ENCODE measurements at places on chromosomes 7 and 10. TPM values are rescaled to one million over a fixed set of nuclear protein-coding genes. Genes with fewer than 3 reads are reported as not detected.

PILRA gene
- 3.1 TPM for total RNA-seq

PDK4 gene
- total RNA-seq: 0.20 TPM

SH2D4B gene
- 0.18 TPM for total RNA-seq

HOXA11 gene
- total RNA-seq: not detected

GRCh38 chr10:2990764-2991163 lies 76.6 kb upstream of the PFKP start:
- no peak overlapping the region for H3K27ac ChIP-seq
- peaks cover 30% of the 10 kb centered on the region for H3K27me3 ChIP-seq
- H3K4me1 ChIP-seq: peaks cover 6% of the 10 kb centered on the region

DNA sequence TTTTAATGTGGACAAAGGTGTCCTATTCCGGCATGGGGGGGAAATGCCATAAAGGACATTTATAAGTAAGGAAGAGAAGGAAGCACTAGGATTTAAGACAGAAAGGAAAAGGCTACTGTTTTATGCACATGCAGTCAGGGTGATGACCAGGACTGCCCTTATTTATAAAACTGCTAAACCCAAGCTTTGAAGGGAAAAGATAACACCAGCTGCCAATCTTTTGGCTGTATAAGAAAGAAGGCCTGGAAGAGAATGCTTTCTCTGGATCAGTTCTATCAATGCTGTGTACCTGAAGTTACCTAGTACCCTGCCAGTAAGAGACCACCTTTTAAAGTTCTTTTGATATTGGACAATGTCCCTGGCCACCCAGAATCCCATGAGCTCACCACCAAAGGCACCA lies 59.2 kb downstream of the MINDY3 start:
- peaks cover 4% of the 10 kb centered on the region for H3K36me3 ChIP-seq
- no peak overlapping the region for H3K27ac ChIP-seq
- H3K4me1 ChIP-seq: peaks cover 12% of the 10 kb centered on the region
- no peaks in the 10 kb centered on the region for H3K27me3 ChIP-seq

DNA sequence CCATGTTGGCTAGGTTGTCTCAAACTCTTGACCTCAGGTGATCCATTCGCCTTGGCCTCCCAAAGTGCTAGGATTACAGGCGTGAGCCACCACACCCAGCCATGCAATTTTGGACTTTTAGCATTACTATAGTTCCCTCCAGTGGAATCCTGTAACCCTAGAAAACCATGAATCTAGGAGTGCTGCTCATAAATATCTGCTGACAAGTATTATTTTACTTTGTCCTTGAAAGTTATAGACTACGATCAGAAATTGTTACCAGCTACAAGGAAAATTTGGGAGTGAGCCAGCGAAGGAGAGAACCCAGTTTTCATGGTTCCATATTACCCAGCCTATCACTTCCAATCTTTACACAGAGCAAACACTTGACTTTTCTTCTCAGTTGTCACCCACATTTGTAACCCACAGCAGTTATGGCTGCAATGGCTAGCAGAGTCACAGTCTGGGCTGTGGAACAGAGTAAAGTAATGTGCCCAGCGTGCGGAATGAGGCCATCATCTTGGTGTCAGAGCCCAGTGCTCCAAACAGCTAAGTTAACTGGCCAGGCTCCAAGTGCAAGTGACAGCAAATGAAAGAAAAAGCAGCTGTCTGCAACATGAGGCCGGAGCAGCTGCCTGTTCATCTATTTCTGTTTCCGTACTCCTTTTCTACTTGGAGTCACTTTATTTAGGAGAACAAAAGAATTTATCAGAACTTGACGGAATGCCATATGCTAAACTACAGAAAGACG lies 29.9 kb downstream of the ZC3HC1 start:
- no peaks in the 10 kb centered on the region for H3K27me3 ChIP-seq
- H3K4me3 ChIP-seq: no peak overlapping the region
- H3K36me3 ChIP-seq: peaks cover 9% of the 10 kb centered on the region
- H3K4me1 ChIP-seq: no peaks in the 10 kb centered on the region
- no peak for DNase-seq
